ENCODE measurements at places on chromosomes 16 and 17. TPM values are rescaled to one million over a fixed set of nuclear protein-coding genes. Genes with fewer than 3 reads are reported as not detected.
A peak's percentile ranks its signal among the peaks of the same experiment; 100 is the strongest.

Gene EZH1
- total RNA-seq: 31.4 TPM

Gene MLKL
- total RNA-seq: 26.5 TPM

Gene MRPL28
- 104 TPM for total RNA-seq

Gene USP43
- total RNA-seq: 0.16 TPM

Gene SLX4
- 9.3 TPM for total RNA-seq

Gene MT1H
- total RNA-seq: not detected

Gene CHMP6
- total RNA-seq: 42.6 TPM

Gene NACA2
- total RNA-seq: not detected

Gene CDH1
- total RNA-seq: not detected

Gene SLC13A2
- not detected for total RNA-seq

Gene NXPH3
- 2.0 TPM for total RNA-seq

Gene P2RX1
- not detected for total RNA-seq

Gene SMIM5
- not detected for total RNA-seq

Gene ATAD5
- 9.4 TPM for total RNA-seq

Gene ZACN
- total RNA-seq: not detected

Gene GALR2
- total RNA-seq: not detected

Gene PRSS36
- total RNA-seq: not detected

Gene FNDC8
- total RNA-seq: not detected

Gene CAPNS2
- total RNA-seq: 3.2 TPM

Gene CDRT15L2
- not detected for total RNA-seq

DNA sequence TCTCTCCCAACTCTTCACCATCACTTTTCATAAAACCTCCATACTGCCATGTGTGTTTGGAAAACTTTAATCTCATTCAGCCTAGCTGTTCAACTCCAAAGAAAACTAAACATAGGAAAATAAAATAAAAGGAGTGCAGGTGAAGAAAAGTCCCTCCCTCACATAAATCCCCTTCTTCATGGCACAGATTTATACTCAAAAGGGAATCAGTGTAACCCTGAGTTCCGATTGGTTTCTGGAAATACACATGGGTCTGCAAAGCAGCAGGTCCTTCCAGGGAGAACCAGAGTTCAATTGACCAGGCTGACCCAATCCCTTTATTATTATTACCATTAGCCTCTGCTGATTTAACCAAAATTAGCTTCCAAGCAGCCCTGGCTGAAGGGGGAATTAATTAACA lies 8.9 kb upstream of the HOXB2 start:
- no peak for DNase-seq

DNA sequence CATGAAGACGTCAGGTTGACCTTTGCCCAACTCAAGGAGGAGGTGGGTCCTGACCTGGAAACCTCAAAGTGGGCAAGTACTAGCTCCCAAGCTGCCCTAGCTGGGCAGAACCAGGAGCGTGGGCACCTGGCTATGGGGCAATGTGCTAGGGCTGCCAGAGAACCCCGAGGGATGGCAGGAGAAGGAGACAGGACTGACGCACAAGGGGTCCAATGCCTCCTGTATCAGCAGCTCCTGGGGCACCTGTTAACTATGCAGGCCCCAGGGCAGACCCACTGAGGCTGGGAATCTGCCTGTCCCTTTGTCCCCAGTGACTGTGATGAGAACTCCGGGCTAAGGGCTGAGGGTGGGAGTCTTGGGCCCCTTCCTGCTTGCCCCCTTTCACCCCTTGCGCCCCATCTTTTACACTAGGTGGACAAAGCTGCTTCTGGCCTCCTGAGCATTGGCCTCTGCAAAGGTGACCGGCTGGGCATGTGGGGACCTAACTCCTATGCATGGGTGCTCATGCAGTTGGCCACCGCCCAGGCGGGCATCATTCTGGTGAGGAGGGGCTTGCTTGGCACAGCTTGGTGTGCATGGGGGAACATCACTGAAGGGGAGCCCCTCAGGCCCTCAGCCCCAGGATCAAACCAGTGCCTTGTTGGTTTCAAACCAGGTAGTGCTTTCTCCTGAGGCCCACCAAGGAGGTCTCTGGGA lies 7.7 kb downstream of the CHAD start:
- DNase-seq: no peak

GRCh38 chr16:85200471-85201278 lies 88.4 kb upstream of the CIBAR2 start:
- no peak for DNase-seq

GRCh38 chr16:29926711-29927052 lies 656 bp upstream of the KCTD13 start:
- no peak for DNase-seq

DNA sequence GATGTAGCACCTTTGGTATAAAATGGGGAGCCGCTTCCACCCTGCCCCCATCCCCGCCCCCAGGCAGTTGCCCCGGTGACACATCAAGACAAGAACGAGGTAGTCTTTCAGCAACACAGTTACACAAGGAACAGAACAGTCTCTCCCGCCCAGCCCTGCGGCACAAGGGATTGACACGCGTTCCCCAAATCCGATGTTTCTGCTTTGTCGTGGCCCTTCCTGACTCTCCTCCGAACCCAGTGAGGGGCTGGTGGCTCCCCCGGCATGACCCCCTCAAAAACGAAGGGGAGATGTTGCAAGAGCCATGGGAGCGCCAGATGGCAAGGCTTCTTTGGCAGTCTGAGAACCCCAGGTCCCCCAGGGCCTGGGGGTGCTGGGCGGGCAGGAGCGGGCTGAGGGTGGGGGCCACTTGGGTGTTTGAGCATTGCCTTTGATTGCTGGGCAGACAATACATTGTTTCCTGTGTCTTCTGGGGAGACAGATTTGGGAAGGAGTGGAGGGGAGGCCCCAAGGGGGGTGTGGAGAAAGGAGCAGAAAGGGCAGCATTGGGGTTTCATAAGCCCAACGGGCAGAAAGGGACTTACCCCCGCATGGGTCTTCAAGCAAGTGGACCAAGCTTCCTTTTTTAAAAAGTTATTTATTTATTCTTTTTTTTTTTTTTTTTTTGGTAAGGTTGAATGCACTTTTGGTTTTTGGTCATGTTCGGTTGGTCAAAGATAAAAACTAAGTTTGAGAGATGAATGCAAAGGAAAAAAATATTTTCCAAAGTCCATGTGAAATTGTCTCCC lies 16.6 kb downstream of the COL1A1 start:
- no peak for DNase-seq

GRCh38 chr16:18800775-18801144 lies 589 bp downstream of the ARL6IP1 start:
- DNase-seq: no peak

- DNase-seq: no peak
These were observed 66.1 kb downstream of the TANC2 start for GRCh38 chr17:63032142-63032541.

DNA sequence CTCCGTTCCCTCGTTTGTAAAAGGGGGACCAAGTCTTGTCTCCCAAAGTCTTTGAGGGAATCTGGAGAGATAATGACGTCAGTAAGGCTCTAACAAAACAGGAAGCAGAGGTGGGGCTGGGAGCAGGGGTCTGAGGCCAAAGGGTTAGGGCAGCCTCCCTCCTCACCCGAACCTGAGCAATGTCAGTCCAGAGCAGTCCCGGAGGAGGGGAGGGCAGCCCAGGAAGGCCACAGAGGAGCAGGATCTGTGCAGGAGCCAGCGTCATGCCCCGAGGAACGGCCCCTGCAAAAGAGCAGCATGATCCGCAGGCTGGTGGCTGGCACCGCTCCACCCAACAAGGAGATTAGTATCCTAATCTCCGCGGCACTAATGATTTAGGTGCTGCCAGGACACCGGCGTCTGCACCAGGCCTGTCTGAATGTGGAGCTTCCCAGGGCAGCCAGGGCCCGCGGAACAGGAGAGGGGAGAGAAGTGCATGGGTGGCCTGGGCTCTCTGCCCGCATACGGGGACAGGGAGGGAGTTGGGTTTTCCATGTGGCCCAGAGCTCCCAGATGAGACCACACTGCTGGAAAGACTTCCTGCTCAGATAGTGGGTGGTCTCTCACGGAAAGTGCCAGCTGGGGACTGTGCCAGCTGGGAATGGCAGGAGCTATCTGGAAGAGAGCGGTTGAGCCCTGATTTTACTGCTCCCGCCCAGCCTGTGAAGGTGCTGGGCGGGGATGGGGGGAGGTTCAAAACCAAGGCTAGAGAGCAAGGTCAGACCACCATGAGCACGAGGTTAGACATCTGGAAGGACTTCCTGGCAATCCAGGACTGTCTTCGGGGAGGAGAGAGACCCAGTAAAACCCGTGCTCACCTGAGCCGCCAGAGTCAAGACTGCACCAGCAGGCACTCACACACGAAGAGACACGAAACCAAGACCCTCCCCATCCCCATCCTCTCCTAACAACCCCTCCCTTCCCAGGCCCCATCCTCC lies 11.0 kb upstream of the KRT17 start:
- no peak for DNase-seq

- DNase-seq: no peak
These were observed 95.5 kb downstream of the MRM3 start for GRCh38 chr17:877630-878029.

DNA sequence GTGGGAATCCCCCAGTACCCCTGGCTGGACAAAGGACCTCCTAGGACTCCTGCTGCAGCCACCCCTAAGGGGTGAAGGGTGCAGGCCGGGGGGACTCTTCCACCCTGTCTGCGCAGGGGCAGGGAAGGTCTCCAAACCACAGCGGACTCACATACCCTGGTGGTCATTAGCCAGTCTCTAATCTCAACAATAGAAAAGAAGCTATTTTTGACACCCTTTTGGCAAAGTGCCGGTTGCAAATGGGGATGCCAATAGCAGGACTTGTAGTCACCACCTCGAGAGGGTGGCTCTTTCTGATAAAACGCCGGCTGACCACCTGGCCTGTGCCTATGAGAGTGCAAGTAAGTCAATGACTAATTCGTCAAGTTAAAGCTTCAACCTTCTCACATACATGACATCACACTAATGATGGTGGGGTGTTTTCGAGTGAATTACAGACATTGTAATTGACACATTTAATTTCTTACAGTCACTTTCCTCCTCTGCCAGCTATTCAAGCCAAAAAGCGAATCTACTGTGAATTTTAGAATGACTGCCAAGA lies 23.1 kb upstream of the DNAH17 start:
- DNase-seq: peak; percentile 52

DNA sequence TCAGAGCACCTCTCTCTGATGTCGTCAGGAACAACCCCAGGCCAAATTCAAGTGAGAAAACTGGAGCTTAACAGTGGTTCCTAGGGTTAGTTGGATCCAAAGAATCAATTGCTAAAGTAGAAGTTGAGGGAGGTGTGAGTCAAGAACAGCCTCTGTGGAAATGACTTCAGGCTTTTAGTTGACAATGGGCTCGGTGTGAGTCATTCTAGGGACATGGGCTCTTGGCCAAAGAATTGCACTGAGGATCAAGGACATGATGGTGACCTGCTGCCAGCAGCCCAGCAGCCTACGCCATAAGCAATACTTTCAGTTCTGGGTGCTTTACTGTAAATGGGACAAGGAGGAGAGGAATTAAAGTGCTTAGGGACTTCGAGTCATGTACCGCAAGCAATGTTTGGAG lies 32.1 kb upstream of the SMURF2 start:
- peak; percentile 95 for DNase-seq

GRCh38 chr16:19898924-19899604 lies 14.4 kb upstream of the GPRC5B start:
- DNase-seq: peak; percentile 55

- no peak for DNase-seq
These were observed 8.8 kb upstream of the WNT3 start for GRCh38 chr17:46827274-46827673.

- no peak for DNase-seq
These were observed 485.8 kb downstream of the MAF start for GRCh38 chr16:79114759-79115158.

GRCh38 chr17:79583475-79583874 lies 27.4 kb downstream of the RBFOX3 start:
- DNase-seq: no peak

GRCh38 chr16:19005561-19006445 lies 22.1 kb downstream of the TMC7 start:
- DNase-seq: peak; percentile 54

- no peak for DNase-seq
These were observed at the start of gene SDK2 for GRCh38 chr17:73644145-73645049. Gene SDK2, minus strand, starts transcription at chr17:73644445. Its CDS starts 357 bp downstream, at chr17:73644088.

- DNase-seq: no peak
These were observed 2.1 kb upstream of the MAF start for GRCh38 chr16:79602628-79603014.

- DNase-seq: no peak
These were observed 2.3 kb upstream of the PAQR4 start for GRCh38 chr16:2966808-2967191.

- no peak for DNase-seq
These were observed 1.3 kb upstream of the FSCN2 start for GRCh38 chr17:81526662-81527571.

- DNase-seq: no peak
These were observed 4.5 kb upstream of the SLC4A1 start for GRCh38 chr17:44272321-44272951.

DNA sequence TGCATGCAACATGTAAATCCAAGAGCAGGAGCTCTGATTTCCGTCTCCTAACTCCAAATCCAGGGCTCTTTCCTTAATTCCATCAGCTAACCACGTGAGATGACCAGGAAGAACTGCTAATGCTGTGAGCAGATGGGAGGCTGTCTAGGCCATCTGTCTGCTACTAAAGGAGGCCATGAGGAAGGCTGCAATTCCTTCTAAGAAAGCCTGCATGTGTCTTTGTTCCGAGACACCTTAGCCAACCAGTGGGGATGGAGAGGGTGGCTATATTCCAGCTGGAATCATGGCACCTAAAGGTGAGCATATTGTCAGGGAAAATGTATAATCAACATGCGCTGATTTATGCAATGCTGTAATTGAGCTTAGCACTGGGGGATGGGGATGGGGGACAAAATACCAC lies 267.2 kb upstream of the CDH5 start:
- no peak for DNase-seq

DNA sequence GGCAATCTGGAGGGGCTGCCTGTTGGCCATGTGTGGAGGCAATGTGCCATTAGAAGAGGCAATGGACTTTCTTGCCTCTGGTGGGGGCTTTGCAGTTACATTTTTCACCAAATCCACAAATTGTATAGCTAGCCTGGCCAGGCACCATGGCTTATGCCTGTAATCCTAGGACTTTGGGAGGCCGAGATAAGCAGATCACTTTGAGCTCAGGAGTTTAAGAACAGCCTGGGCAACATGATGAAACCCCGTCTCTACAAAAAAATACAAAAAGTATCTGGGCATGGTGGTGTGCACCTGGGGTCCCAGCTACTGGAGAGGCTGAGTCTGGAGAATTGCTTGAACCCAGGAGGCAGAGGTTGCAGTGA lies 2.7 kb upstream of the RNF112 start:
- no peak for DNase-seq

- DNase-seq: no peak
These were observed at the start of gene IRX6 for GRCh38 chr16:55323637-55324271. Gene IRX6, plus strand, starts transcription at chr16:55324203. Its CDS starts 889 bp downstream, at chr16:55325092.

Measured in endothelial cell of umbilical vein (primary cell).